ENCODE measurements at places on chromosomes 2 and 18.

DNA sequence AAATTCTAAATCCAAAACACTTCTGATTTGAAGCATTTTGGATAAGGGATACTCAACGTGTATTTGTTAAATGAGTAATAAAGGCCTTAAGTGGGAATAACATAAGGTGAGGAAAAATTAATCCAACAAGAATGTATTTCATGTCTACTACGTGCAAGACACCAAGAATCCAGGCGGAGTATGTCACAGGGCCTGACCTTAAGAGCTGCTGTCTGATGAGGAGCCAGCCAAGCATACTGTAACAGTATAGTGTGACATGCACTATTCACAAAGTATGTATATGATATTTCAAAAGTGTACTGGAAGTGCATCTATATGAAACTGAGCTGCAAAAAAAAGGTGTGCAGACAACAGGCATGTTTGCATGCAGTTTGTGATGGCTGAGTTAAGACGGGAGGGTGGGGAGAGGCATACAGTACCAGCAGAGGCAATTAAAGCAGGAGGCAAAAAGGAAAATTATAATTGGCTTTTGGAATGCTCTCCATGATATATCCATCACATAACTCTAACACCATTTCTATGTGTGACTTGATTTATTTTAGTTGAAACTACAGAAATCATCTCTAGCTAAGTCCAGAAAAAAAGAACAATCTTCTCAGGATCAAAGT is 18.2 kb downstream of the IWS1 start:
- no peak for DNase-seq

DNA sequence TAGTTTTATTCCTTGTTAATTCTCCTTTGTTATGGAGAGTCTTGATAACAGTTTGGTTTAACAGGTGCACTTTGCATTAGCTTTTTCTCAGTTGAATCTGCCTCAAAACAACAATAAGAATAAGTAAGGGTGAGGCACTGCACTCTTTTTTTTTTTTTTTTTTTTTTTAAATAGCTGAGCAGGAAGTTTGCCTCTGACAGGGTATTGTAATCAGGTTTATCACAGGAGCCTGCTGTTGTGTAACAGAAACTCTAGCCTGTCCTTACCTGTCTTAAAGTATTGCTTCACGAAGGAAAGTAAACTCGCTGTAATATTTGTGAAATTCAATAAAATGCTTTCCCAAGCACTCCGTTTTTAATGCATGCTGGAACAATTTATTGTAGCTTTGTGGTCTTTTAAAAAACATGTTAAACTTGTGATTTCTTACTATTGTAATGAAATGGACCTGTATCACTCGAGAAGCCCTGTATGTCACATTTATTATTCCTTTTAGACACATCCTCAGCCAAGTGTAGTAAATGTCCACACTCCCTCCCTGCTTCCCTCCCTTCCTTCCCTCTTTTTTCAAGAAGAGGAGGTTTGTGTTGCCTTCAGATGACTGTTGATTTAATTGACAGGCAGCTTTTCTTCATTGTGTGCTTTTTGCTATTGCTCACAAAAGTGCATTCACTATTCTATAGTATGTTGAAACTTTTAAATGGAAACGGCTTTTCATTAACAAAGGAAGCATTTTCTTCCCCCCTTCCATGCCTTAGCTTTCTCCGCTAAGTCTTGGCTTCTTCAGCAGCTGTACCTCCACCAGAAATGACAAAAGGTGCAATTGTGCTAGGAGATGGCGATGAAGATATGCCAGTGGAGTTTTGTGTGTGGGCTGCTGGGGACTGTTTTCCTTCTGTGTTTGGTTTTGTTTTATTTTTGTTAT is 52.7 kb downstream of the TAF1B start:
- DNase-seq = no peak

- no peak for DNase-seq
These were observed 450.7 kb upstream of the SLC14A2 start for GRCh38 chr18:45164551-45164950.

GRCh38 chr2:41943159-41943558 is 104.7 kb upstream of the PKDCC start:
- no peak for DNase-seq

DNA sequence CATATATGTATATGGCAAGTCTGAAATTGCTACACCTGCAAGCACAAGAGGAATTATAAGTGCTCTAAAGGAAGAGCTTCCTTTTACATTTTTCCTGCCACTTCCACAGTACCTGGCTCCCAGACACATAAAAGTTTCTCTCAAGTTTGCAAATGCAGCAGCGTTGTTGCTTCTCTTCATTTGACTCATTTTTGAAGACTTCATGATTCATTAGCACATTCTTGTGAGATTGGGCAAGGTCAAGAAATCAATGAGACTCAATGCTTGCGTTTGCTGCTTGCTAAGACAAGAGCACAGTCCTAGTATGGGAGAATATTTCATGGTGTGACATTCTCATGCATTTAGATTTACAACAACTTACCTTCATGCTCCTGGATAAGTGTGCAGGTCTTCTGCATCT is 42.6 kb upstream of the PDCL3 start:
- DNase-seq = no peak
